ENCODE measurements at places on chromosomes 5 and 9.

GRCh38 chr9:690517-691111 is 150.9 kb upstream of the DMRT1 start:
- DNase-seq = no peak
- no peaks in the 10 kb centered on the region for H3K36me3 ChIP-seq
- peaks cover 8% of the 10 kb centered on the region for H3K4me1 ChIP-seq
- no peak overlapping the region for H3K27ac ChIP-seq

GRCh38 chr5:150487199-150488061 is 20.5 kb upstream of the NDST1 start:
- H3K36me3 ChIP-seq = no peaks in the 10 kb centered on the region
- H3K4me3 ChIP-seq = peak overlapping the region; percentile 85
- peak overlapping the region; percentile 9 for H3K27ac ChIP-seq

GRCh38 chr5:81313686-81314085 is 12.3 kb downstream of the ZCCHC9 start:
- no peaks in the 10 kb centered on the region for H3K4me1 ChIP-seq
- no peak for DNase-seq
- no peak overlapping the region for H3K4me3 ChIP-seq

DNA sequence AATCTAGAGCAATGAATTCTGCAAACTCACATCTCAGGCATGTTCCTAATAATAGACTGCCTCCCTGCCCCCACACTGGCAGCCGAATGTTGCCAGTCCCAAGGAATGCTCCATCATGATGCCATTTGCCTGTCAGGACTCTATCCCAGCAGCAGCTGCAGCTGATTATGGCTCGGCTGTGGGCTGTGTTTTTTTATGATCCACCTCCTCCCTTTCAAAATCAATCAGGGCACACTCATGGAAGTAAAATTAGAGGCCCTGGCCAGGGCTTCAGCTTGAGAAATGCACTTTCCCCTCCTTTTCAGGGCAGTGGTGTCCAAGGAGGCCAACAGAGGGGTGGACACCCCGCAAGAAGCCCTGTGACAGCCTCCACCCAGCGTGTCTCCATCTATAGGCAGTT is 176.7 kb upstream of the S1PR3 start:
- no peaks in the 10 kb centered on the region for H3K4me1 ChIP-seq
- no peaks in the 10 kb centered on the region for H3K36me3 ChIP-seq
- no peak for DNase-seq

DNA sequence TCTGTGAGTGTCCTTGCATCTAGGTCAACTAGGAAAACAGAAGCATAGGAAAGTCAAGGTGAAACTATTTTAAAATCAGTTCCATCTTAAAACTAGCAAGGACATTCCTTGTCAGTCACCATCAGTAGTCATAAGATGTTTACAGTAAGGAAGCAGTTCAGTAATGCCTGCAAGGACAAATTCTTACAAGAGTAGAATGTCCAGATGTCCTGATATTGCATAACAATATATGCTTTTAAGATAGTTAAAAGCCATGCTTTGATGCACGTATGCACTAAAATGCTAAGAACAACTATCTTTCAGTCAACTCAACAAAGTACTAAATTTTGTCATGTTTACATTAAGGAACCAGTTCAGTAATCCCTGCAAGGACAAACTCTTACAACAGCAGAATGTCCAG is 11.3 kb upstream of the SVEP1 start:
- peaks cover 2% of the 10 kb centered on the region for H3K27me3 ChIP-seq
- no peaks in the 10 kb centered on the region for H3K4me1 ChIP-seq

DNA sequence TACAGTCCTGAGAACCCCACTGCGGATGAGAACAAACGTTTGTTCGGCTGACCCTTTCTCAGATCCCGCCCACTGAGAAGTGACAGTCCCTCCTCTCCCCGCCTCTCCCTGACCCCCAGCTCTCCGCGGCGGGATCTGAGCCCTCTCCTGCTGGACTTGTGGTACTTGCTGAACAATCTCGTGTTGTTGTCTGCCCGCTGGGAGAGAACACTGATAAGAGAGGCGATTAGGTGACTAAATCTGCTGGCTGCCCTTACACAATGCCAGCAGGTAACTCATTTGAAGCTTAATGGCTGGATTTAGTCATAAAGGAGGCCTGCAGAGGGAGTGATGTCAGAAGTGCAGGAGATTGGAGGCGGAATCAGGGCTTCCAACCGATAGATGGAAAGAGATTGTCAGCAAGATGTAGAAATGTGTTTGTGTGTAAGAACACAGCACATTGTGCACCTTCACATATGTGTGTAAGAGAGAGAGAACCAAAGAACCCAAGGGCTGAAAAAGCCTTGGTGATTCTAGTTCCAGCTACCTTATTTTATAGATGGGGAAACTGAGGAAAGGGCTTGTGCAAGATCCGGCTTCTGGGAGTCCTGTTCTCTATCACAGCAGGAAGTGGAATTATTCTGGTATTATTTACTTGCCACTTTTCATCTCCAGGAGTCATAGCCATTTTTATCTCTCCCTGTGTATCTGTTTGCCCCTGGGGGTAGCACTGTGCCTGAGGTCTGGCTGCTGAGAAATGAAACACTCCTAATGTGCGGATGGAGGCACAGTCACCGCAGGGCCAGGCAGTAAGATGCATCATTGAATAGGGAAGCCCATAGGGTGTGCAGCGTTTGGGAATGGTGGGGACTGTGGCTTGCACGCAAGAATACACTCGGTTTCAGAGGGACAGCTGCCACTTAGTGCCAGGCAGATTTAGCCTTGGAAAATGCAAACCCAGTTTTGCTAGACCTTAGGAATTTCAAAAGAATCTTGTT is 203.7 kb upstream of the MSX2 start:
- H3K4me1 ChIP-seq = no peaks in the 10 kb centered on the region
- H3K36me3 ChIP-seq = no peaks in the 10 kb centered on the region
- H3K4me3 ChIP-seq = no peak overlapping the region
- peaks cover 3% of the 10 kb centered on the region for H3K27me3 ChIP-seq
- H3K27ac ChIP-seq = no peak overlapping the region

DNA sequence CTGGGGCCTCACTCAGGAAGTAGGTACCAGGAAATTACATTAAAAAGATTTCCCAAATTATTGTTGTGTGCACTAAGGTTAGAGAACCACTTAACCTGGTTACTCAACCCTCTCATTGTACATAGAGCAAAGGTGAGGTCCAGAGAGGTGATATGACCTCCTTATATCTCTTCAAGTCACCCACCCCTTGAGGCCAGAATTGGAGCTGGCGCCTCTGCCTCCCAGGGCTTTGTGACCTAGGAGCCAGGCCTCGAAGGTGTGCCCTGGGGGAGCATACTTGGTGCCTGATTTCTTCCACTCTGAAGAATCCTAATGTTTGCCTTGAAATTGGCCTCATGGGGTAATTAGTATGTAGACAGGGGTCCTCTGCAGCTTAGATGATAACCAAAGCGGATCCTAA is 95.1 kb upstream of the CTSL start:
- H3K36me3 ChIP-seq = no peaks in the 10 kb centered on the region
- no peak overlapping the region for H3K27ac ChIP-seq
- H3K4me1 ChIP-seq = no peaks in the 10 kb centered on the region
- no peak for DNase-seq
- H3K27me3 ChIP-seq = peaks cover 2% of the 10 kb centered on the region
- H3K4me3 ChIP-seq = no peak overlapping the region

DNA sequence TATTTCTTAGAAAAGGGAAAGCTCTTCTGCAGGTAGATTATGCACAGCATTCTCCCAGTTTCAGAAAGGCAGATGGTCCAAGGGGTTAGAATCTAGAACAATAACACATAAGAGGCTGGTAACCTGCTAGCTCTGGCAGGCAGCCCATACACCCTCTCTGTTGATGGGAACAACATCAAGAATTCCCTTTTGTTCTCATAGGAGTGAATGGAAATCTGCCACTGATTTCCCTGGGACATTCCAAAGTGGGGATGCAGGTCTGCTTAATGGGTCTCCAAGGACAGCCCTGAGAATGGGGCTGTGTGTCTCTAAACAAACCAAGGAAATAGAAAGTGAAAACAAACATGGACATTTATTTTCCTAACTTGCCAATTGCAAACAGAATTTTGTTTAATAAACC is 456.8 kb downstream of the EBF1 start:
- H3K36me3 ChIP-seq = no peaks in the 10 kb centered on the region
- H3K4me1 ChIP-seq = no peaks in the 10 kb centered on the region
- H3K27ac ChIP-seq = no peak overlapping the region
- DNase-seq = no peak

- H3K27me3 ChIP-seq = peaks cover 3% of the 10 kb centered on the region
- H3K4me1 ChIP-seq = peaks cover 4% of the 10 kb centered on the region
- no peak for DNase-seq
- no peak overlapping the region for H3K27ac ChIP-seq
These were observed 110.1 kb downstream of the MED27 start for GRCh38 chr9:131969469-131969989.

DNA sequence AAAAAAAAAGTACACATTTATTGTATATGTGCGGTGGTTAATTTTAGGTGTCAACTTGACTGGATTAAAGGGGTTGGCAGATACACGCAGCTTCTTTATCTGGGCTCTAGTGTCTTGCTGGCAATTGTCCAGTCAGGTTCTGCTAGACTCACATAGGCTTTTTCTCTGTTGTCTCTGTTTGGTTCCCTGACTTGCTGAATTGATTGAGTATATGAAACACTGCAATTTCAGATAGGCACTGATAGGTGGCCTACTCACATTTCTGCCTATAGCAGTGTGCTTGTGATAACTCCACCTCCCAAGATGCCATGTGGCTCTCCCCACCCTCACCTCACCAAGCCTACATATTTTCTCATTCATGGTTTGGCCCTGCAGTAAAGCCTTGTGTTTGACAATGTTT is 52.5 kb downstream of the AOPEP start:
- no peaks in the 10 kb centered on the region for H3K4me1 ChIP-seq
- H3K27ac ChIP-seq = no peak overlapping the region
- H3K27me3 ChIP-seq = no peaks in the 10 kb centered on the region
- no peak overlapping the region for H3K4me3 ChIP-seq
- no peak for DNase-seq
- H3K36me3 ChIP-seq = peaks cover 4% of the 10 kb centered on the region

GRCh38 chr5:78354066-78354670 is 6.2 kb upstream of the SCAMP1 start:
- no peaks in the 10 kb centered on the region for H3K36me3 ChIP-seq
- H3K4me3 ChIP-seq = no peak overlapping the region
- peaks cover 23% of the 10 kb centered on the region for H3K4me1 ChIP-seq
- no peak overlapping the region for H3K27ac ChIP-seq

DNA sequence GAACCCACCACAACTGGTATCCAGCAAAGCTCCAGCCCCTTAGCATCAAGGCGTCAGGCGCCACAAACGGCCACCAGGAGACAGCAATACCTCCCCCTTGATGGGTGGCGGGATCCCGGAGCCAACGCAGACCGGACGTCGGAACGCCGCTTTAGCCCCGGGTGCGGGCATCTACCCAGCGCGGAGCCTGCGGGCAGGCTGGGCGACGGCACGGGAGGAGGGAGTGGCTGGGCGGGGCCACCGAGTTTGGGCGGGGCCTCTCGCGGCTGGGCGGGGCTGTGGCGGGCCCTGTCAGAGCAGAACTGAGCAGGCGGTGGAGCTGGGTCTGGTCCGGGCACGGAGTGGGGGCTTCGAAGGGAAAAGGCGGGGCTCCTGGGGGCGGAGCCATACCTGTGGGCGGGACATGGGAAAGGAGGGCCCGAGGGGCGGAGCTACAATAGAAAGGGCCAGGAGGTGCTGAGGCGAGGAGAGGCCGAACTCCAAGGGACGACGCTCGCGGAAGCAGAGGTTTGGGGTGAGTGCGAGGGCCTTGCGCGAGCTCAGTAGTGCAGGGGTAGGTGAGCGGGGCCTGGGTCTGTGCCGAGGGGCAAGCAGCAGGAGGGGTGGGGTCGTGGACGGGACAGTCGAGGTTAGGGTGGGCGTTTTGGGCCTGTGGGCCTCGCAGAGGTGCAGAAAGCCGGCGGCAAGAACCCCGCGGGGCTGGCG is 40.2 kb upstream of the GARNL3 start:
- DNase-seq = peak; percentile 90
- H3K4me3 ChIP-seq = peak overlapping the region; percentile 93
- H3K27ac ChIP-seq = peak overlapping the region; percentile 93
- H3K27me3 ChIP-seq = peaks cover 17% of the 10 kb centered on the region
- H3K36me3 ChIP-seq = no peaks in the 10 kb centered on the region

DNA sequence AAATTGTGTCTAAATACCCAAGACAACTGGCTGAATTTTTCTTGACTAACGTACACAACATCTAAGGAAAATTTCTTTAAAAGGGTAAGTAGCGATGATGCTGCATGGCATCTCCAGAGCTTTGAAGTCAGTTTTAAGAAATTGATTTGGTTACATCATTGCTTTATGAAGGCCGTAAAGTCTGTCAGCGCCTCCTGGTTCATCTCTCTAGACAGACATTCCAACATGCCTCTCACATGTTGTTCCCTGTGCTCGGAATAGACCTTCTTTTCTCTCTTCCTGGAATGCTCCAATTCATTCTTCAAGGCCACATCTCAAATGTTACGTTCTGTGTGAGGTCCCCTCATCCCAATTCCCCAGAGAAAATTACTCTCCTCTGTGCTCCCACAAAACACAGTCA is 108.7 kb upstream of the SSBP2 start:
- H3K27ac ChIP-seq = no peak overlapping the region
- no peak for DNase-seq
- no peaks in the 10 kb centered on the region for H3K4me1 ChIP-seq

- H3K4me3 ChIP-seq = no peak overlapping the region
- DNase-seq = no peak
- H3K4me1 ChIP-seq = no peaks in the 10 kb centered on the region
- H3K36me3 ChIP-seq = no peaks in the 10 kb centered on the region
- no peak overlapping the region for H3K27ac ChIP-seq
These were observed 72.1 kb downstream of the FEM1C start for GRCh38 chr5:115472271-115473025.

DNA sequence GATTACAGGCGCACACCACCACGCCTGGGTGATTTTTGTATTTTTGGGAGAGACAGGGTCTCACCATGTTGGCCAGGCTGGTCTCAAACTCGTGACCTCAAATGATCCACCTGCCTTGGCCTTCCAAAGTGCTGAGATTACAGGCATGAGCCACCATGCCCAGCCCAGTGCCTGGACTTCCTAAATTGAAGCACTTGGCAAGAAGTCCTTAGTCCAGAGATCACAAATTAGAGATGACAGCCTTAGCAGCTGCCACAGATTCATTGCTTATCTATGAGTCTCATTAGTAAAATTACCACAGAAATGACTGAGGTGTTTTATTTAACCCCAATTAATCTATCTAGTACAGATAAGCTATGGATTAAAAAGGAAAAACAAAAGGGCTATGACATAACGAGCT is 19.2 kb downstream of the EFCAB9 start:
- no peak overlapping the region for H3K27ac ChIP-seq
- H3K4me3 ChIP-seq = no peak overlapping the region
- no peaks in the 10 kb centered on the region for H3K27me3 ChIP-seq

- no peak overlapping the region for H3K4me3 ChIP-seq
- no peak for DNase-seq
- peaks cover 12% of the 10 kb centered on the region for H3K36me3 ChIP-seq
- no peaks in the 10 kb centered on the region for H3K27me3 ChIP-seq
These were observed 26.0 kb downstream of the HABP4 start for GRCh38 chr9:96476013-96476412.

- no peaks in the 10 kb centered on the region for H3K27me3 ChIP-seq
- no peaks in the 10 kb centered on the region for H3K36me3 ChIP-seq
- no peak for DNase-seq
- H3K4me3 ChIP-seq = no peak overlapping the region
These were observed 382.4 kb downstream of the TMEM38B start for GRCh38 chr9:106076711-106077110.

GRCh38 chr5:62082370-62082801 is 223.6 kb upstream of the KIF2A start:
- no peaks in the 10 kb centered on the region for H3K36me3 ChIP-seq
- peaks cover 4% of the 10 kb centered on the region for H3K27me3 ChIP-seq
- no peaks in the 10 kb centered on the region for H3K4me1 ChIP-seq
- DNase-seq = no peak
- no peak overlapping the region for H3K4me3 ChIP-seq

All from immature natural killer cell (primary cell).